NCI-H187 treated with DMSO at 0.1 percent for 48 hours (cell line): ENCODE measurements at places on chromosomes 11 and 22.

DNA sequence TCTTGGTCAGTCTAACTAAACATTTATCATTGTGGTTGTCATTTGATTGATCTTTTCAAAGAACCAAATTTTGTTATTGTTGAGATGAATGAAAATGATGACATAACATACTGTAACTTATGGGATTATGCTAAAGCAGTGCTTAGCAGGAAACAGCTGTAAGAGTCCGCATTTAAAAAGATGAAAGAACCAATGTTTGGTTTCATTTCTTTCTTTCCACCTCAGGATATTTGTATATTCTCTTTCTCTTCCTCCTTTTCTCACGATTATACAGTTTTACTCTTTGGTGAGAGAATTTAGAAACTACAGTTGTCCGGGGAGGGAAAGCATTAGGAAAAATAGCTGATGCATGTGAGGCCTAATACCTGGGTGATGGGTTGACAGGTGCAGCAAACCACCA lies 23.1 kb downstream of the PIH1D2 start:
- no peak for DNase-seq

DNA sequence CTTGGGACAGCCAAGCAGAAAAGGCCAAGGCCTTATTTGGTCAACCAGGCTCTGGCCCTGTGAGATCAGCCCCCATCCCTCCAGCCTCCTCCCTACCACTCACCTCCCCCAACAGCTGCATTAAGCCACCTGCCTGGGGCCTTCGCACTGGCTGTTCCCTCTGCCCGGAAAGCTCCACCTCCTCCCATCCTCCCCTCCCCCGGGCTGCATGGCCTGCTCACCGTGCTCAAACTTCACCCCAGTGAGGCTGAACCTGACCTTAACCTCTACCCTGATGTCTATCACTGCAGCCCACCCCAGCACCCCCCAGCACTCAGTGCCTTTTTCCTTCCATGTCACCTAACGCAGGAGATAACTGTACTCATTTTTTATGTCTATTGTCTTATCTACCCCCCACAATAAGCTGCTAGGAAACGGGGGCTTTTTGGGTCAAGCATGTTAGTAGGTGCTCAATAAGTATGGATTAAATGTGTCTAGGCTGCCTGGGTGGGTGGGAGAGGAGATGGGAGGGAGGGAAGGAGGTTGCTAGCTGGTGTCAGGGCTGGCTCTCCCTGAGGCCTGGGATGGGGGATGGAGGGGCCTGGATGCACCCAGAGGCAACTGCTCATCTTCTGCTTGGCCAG lies 912 bp downstream of the PTPRCAP start:
- DNase-seq, result no peak

DNA sequence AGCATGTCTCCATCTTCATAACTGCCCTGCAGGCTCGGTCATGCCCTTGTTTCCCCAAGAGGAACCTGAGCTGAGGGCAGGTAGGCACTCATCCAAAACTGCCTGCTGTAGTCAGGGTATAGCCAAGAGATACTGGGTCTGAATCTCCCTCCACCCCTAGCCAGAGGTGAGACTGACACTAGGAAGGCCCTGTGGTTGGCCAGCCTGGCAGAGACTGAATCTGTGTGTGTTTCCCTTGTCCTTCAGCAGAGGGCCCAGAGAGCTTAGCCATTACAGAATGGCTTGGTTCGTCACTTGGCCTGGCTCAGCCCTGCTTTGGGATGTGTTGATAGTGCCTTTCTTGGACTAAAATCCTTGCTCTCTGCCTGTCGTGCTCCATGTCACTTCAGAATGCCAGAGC lies 79.3 kb upstream of the SUSD2 start:
- DNase-seq, result no peak

GRCh38 chr22:37343863-37344734 lies 61.8 kb downstream of the CYTH4 start:
- DNase-seq, result no peak

DNA sequence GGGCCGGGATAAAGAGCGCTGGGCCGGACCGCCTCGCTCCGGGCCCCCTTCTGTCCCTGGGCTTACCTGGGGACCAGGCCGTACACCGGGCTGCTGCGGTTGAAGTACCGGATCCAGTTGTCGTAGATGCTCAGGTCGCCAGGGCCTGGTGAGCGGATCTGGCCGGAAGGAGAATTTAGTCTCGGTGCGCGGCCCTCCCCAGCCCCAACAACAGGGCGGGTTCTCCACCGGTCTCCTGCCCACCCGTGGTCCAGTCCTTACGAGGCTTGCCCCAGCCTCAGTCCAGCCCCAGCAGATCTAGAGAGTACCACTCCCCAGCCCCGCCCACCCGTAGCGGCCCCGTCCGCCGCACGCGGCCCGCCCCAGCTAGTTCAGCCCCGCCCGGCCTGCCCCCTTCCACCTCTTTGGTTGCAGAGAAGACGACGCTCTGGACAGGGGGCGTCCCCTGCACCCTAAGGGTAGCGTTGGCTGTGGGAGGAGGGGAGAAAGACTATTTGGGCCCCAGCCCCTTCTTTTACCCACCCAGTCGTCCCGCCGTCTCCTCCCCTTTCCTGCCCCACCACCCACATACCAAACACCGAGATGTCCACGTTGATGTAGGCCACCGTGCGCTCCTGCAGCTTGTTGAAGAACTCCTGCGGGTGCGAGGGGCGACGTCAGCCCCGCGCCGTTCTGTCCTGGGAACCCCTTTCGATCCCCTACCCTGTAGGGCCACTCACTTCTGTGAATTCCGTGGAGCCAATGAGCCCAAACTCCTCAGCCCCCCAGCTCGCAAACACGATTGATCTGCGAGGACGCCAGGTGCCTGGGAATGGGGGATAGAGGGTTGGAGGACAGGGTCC lies 6.8 kb downstream of the SAC3D1 start:
- DNase-seq, result no peak

GRCh38 chr11:121443688-121444275 lies 8.3 kb upstream of the SORL1 start:
- no peak for DNase-seq

- DNase-seq, result no peak
Measured at GRCh38 chr22:26985931-26986782, 328.8 kb downstream of the MIAT start.

GRCh38 chr11:117045196-117045595 lies 53.0 kb downstream of the SIK3 start:
- no peak for DNase-seq
